M059J (cell line): ENCODE measurements at places on chromosomes 7 and 10.

DNA sequence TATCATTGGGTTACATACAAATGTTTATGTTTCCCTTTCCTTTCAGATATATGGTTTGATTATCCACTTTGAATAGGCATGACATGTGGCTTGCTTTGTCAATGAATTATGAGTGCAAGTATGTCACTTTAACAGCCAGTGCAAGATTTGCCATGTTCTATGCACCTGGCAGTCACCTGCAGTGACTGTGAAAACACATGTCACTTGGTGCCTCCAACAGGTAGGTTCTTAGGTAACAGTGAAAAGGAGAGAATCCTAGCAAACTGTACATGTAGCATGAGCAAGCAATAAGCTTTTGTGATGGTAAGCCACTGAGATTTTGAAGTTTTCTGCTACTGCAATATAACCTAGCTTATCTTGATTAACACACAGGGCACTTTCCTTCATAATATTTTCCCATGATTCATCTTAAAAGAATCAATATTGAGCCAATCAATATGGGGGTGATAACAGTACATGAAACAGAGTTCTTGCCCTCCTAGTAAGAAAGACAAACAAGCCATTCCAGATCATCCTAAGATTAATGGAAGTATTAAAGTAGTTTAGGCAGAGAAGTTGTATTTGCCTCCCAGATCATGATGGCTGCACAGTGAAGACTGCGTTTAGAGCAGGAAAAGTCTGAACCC lies 7.9 kb upstream of the RALA start:
- no peak for DNase-seq

DNA sequence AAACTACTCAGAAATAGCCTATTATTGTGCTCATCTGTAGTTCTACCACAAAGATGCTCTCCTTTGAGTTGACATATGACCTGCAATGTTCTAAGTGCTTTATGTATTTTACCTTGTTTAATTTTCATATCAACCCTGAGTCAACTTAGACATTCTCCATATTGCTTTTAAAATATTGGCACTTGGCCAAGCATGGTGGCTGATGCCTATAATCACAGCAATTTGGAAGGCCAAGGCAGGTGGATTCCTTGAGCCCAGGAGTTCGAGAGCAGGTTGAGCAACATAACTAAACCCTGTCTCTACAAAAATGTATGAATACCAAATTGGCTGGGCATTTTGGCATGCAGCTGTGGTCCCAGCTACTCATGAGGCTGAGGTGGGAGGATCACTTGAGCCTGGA lies 50.6 kb downstream of the PRKG1 start:
- no peak for DNase-seq

DNA sequence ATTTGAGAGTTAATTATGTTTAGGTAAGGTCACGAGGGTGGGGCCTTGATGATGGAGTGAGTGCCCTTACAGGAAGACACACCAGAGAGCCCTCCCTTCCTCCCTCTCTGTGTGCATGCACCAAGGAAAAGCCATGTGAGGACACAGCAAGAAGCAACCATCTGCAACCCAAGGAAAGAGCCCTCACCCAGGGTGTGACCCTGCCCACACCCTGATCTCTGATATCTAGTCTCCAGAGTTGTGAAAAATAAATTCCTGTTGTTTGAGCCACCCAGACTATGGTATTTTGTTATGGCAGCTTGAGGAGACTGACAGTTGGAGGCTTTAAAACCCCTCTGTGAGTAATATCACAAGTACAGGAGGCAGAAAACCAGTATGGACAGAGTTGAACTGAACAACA lies 15.0 kb upstream of the MCM10 start:
- DNase-seq, result no peak

GRCh38 chr7:126557271-126557670 lies 695.5 kb downstream of the GRM8 start:
- no peak for DNase-seq

DNA sequence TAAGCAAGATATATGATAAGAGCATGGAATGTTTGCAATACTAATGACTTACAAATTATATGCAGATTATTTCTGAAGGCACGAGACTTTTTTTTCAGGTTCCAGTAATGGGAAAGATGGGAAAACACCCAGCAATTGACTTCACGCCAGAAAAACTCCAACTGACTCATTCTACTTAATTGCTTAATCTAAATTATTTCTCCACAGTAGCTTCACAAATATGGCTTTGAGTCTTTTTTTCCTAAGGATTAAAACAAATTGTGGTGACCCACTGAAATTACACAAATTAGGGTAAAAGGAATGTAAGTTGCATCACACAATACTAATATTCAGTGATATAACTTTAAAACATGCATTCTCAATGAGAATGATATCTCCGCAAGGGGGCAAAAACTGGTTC lies 138.7 kb downstream of the GNAI1 start:
- DNase-seq, result peak; percentile 86

DNA sequence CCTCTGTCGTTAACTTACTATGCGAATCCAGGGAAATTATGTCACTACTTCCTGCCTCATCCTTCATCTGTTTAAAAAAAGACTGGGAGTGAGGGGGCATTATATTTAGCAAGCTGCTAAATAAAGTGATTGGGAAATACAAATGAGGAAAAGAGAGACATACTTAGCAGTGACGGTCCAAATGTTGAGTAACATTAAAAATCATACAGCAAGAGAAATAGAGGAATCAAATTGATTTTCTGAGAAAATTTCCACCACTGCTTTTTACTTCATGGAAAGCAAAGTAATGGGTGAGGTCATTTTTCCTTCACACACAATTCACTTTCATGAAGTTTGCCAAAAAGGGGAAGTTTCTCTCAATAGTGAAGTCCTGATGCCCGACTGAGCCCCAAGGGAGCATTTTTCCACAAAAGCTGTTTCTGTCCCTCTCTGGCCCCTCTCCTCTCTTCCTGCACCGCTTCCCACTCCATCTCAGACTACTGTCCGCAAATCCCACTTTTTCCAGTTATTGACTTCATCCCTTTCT lies 61.9 kb upstream of the ADO start:
- DNase-seq, result no peak
